ENCODE measurements at places on chromosomes 6 and 20. TPM values are rescaled to one million over a fixed set of nuclear protein-coding genes. Genes with fewer than 3 reads are reported as not detected.

The PM20D2 gene
- total RNA-seq = 3.6 TPM

DNA sequence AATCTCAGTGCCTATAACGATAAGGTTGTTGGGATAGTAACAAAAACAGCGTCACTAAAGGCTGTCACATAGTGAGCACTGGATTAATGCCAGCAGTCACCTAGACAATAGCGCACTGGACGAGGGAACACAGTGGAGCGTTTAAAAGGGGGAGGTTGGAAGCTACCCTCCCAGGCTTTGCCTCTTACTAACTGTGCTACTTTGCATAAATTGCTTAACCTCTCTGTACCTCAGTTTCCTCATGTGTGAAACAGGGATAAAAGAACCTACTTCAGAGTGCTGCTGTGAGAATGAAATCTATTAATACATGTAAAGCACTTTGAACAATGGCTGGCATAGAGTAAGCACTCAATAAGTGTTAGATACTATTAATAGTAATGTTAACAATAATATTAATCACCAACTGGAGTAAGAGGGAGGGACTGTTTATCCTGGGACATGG lies 10.5 kb downstream of the BCL2L1 start:
- H3K27ac ChIP-seq = peak overlapping the region; percentile 62
- no peak for DNase-seq
- no peaks in the 10 kb centered on the region for H3K27me3 ChIP-seq
- H3K36me3 ChIP-seq = peaks cover 25% of the 10 kb centered on the region
- peaks cover 74% of the 10 kb centered on the region for H3K4me1 ChIP-seq

The KIF25 gene
- total RNA-seq = not detected

DNA sequence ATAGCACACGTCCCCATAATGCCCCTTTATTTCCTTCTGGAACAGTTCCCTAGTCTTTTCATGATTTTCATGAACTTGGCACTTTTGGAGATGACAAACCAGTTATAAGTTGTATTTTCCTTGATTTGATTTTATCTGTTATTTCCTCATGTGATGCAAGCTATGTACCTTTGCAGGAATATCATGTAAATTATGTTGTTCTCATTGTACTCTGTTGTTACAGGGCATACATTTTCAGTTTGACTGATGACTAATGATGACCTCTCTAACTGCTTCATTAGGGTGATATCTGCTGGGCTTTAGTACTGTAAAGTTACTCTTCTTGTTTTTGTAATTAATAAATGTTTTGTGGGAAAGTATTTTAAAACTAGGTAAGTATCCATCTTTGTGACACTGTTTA lies 147.3 kb downstream of the ZFAND3 start:
- no peak for DNase-seq
- peaks cover 4% of the 10 kb centered on the region for H3K4me1 ChIP-seq
- no peaks in the 10 kb centered on the region for H3K27me3 ChIP-seq
- H3K27ac ChIP-seq = no peak overlapping the region

DNA sequence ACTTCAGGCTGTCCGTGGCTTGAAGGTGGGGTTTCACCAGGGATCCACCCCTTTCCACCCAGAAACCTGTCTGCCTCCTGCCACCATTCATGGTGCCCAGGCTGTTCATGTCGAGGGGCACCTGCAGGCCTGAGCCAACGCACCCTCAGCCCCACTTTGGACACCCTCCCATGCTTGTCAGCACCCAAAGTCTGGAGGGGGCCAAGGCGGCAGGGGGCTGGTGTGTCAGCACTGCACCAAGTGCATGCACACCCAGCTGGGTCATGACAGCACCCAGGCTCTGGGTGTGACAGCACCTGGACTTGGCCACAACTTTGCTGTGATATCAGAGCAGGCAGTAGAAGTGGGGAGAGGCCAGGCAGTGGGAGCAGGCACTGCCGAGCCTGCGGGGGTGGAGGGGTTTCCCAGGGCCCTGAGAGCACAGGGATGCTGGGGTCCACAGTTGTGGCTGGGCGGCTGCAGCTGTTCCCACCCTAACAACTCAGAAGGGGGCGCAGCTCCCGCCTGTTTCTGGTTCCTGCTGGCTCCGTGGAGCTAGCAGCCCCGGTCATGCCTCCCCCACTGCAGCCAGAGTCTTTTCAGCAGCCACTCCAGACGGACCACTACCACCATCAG lies 33.3 kb upstream of the GRM4 start:
- no peak overlapping the region for H3K4me3 ChIP-seq
- H3K4me1 ChIP-seq = peaks cover 17% of the 10 kb centered on the region
- no peaks in the 10 kb centered on the region for H3K27me3 ChIP-seq
- H3K27ac ChIP-seq = no peak overlapping the region
- DNase-seq = no peak
- H3K36me3 ChIP-seq = no peaks in the 10 kb centered on the region

- no peak overlapping the region for H3K4me3 ChIP-seq
- no peaks in the 10 kb centered on the region for H3K4me1 ChIP-seq
- H3K27ac ChIP-seq = no peak overlapping the region
- H3K36me3 ChIP-seq = no peaks in the 10 kb centered on the region
- no peak for DNase-seq
- H3K27me3 ChIP-seq = no peaks in the 10 kb centered on the region
Observed at GRCh38 chr20:11186301-11187008, 512.7 kb upstream of the JAG1 start.

DNA sequence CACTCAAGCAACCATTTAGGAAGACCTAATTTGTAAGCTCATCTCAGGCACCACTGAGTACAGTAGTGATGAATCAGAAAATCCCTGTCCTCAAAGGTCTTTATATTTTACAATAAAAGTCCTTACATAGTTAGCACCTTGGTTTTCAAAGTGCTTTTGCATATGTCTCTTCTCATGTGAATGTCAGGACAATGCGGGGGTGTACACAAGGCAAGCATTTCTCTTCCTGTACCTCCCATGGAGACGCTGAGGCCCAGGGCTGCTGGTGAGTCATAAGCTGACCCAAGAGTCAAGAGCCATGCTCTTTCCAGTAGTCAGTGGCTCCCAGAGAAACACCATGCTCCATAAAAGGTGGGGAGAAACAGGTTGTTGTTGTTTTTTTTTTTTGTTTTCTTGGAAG lies 174.0 kb downstream of the GJA10 start:
- H3K4me3 ChIP-seq = no peak overlapping the region
- no peaks in the 10 kb centered on the region for H3K36me3 ChIP-seq
- H3K27me3 ChIP-seq = no peaks in the 10 kb centered on the region

The SLC4A11 gene
- 0.52 TPM for total RNA-seq

GRCh38 chr6:164108869-164109769 lies 694.6 kb downstream of the QKI start:
- DNase-seq = no peak
- H3K4me3 ChIP-seq = no peak overlapping the region
- no peak overlapping the region for H3K27ac ChIP-seq
- no peaks in the 10 kb centered on the region for H3K27me3 ChIP-seq

The IPCEF1 gene
- total RNA-seq = 160 TPM

Measured in CD4-positive, CD25-positive, alpha-beta regulatory T cell (primary cell).